ENCODE measurements at places on chromosomes 11 and 22. TPM values are rescaled to one million over a fixed set of nuclear protein-coding genes. Genes with fewer than 3 reads are reported as not detected.

The COPB1 gene
- 59.9 TPM for total RNA-seq

DNA sequence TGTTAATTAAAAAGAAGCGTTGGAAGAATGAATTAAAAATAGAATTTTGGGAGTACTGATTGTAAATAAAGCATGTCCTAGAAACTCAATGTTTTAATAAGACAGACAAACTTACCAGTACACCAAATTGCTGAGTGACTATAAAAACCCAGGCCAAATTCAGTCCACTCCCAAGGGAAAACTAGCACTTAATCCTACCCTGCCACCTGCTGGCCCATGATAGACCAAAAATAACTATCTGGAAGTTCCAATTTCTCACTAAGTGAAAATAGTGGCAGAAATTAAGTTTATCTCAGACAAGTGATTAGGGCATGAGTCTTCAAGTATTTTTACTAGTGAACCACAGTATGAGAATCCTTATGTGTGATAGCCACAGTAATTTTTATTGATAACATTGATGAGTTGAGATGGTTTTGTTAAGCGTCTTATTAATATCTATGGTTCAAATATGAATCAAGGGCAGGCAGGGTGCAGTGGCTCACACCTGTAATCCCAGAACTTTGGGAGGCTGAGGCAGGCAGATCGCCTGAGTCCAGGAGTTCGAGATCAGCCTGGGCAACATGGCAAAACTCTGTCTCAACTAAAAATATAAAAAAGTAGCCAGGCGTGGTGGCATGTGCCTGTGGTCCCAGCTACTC lies 9.8 kb upstream of the DDX10 start:
- H3K36me3 ChIP-seq = no peaks in the 10 kb centered on the region
- H3K4me1 ChIP-seq = no peaks in the 10 kb centered on the region
- no peak for DNase-seq
- H3K4me3 ChIP-seq = no peak overlapping the region
- no peak overlapping the region for H3K27ac ChIP-seq
- no peaks in the 10 kb centered on the region for H3K27me3 ChIP-seq

The CRYBA4 gene
- not detected for total RNA-seq

DNA sequence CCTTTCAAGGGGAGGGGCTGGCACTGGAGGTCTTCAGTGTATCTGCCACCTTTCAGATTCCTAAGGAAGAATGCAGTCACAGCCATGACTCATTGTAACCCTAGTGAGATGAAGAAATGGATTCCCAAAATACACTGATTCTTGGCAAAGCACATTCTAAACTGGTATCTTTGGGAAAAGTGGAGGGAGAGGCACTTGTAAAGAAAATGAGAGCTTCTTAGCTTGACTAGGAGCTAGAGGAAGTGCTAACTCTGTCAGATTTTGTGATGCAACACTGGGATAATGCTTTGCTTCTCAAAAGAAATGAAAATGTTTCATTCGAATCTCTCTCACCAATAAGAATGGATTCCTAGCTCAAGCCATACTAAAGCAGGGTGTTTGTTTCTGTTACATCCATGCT lies 14.3 kb downstream of the NRIP3 start:
- H3K4me1 ChIP-seq = no peaks in the 10 kb centered on the region
- DNase-seq = no peak
- no peak overlapping the region for H3K27ac ChIP-seq
- H3K27me3 ChIP-seq = no peaks in the 10 kb centered on the region
- no peak overlapping the region for H3K4me3 ChIP-seq

The TOM1 gene
- 120 TPM for total RNA-seq

The RTN4R gene
- total RNA-seq = 4.2 TPM

- DNase-seq = no peak
- H3K4me1 ChIP-seq = peaks cover 7% of the 10 kb centered on the region
- H3K27ac ChIP-seq = peak overlapping the region; percentile 18
- no peaks in the 10 kb centered on the region for H3K36me3 ChIP-seq
- H3K4me3 ChIP-seq = peak overlapping the region; percentile 14
These were observed 43.3 kb upstream of the EP300 start for GRCh38 chr22:41048791-41049717.

DNA sequence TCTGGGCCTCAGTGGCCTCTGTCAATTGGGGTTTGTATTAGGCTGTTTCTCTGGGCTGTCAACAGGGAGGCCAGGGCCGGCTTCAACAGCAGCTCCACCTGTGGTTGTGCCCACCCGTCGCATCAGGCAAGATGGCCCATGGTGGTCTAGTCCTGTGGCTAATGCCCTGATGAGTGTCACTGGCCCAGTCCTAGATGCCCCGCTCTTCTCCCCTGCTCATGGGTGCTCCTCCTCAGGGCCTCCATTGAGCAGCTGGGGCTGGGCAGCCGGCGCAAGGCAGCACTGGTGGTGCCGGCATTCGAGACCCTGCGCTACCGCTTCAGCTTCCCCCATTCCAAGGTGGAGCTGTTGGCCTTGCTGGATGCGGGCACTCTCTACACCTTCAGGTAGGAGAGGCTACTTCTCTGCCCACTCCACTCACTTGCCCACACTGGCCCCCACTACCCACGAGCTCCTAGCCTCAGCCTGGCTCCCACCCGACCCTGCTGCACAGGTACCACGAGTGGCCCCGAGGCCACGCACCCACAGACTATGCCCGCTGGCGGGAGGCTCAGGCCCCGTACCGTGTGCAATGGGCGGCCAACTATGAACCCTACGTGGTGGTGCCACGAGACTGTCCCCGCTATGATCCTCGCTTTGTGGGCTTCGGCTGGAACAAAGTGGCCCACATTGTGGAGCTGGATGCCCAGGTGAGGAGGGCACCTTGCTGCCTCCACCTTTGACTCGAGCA lies 5.4 kb downstream of the LARGE2 start:
- H3K36me3 ChIP-seq = no peaks in the 10 kb centered on the region
- no peak overlapping the region for H3K4me3 ChIP-seq
- H3K27me3 ChIP-seq = peaks cover 6% of the 10 kb centered on the region
- peaks cover 33% of the 10 kb centered on the region for H3K4me1 ChIP-seq

GRCh38 chr11:6931146-6931713 lies 5.0 kb downstream of the ZNF215 start:
- no peaks in the 10 kb centered on the region for H3K36me3 ChIP-seq
- H3K27ac ChIP-seq = no peak overlapping the region
- DNase-seq = no peak
- no peaks in the 10 kb centered on the region for H3K27me3 ChIP-seq

DNA sequence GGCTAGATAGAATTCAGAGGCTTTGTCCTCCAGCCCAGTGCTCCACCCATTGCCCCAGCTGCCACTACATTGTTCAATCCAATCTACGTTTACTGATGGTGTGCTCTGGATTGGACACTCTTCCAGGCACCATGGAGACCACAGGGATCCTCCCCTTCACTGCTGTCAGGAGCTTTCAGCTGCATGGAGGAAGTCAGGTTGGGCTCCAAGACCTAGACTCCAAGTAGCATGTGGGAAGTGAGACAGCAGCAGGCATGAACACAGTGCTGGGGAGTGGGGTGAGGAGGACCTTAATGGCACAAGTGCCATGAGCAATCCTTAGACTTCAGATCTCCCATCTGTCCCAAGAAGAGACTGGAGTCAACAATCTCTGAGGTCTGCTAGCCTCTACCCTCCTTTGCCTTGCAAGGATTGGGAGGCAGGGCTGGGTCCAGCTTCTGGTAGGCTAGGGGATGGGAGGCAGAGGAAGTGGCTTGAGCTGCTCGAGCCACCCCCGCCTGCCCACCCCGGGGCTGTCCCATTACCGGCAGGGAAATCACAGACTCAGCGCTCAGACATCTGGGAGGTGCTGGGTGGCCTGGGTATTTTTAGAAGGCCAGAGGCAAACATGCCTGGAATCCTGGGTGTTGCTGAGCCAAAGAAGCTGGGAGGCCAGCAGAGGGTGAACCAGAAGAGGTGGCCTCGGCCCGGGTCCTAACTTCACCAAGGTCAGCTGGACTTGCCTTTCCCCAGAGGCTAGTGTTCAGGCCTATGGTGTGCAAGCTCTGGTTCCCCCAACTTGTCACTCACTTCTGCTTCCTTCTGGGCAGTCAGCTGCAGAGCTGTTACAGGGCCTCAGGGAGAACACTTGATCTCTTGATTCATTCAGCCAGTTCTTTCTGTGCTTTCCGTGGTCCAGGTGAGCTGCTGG lies 15.2 kb upstream of the FCHSD2 start:
- no peaks in the 10 kb centered on the region for H3K36me3 ChIP-seq
- H3K4me3 ChIP-seq = no peak overlapping the region
- H3K4me1 ChIP-seq = peaks cover 12% of the 10 kb centered on the region
- no peak overlapping the region for H3K27ac ChIP-seq

GRCh38 chr11:10349806-10350205 lies 44.9 kb downstream of the ADM start:
- DNase-seq = no peak
- no peaks in the 10 kb centered on the region for H3K4me1 ChIP-seq
- no peaks in the 10 kb centered on the region for H3K36me3 ChIP-seq
- no peak overlapping the region for H3K4me3 ChIP-seq
- H3K27ac ChIP-seq = no peak overlapping the region
